ENCODE measurements at places on chromosomes 2 and 18.
A peak's percentile ranks its signal among the peaks of the same experiment; 100 is the strongest.

- DNase-seq: no peak
These were observed 265.5 kb downstream of the CYRIA start for GRCh38 chr2:16400127-16400623.

DNA sequence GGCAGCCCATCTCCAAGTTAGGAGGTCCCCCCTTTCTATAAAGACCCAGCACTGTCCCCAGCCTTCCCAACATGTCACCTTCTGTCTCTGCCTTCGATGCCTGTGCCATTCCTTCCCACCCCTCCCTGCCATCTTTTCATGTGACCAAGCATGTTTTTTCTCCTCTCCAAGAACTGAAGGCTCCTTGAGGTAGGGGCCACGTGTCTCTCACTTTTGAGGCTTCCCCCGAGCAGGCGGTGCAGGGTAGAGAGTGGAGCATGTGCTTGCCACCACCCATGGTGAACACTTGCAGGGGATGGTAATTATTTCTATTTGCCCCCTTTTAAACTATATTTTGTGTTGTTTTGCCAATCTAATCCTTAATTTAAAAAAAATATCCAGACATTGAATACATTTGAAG is 168.4 kb downstream of the ACKR3 start:
- DNase-seq: no peak

GRCh38 chr2:160742667-160743066 is 249.1 kb upstream of the RBMS1 start:
- no peak for DNase-seq

DNA sequence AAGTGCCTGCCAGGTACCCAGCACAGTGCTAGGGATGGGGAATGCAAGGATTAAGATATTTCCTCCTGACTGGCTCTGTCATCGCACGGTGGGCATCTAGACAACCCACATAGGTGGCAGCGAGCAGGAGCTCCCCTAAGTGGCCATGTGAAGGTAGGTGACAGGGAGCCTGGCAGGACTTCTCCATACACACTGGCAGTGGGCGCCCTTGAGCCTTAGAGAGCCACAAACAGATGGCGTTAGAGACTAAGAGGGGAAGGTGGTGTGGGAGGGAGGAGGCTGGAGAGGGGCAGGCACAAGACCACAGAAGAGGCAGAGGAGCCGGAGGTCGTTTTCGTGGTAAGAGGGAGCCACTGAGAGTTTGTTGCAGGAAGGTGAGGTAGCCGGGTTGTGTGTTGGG is 15.2 kb downstream of the PRELID3A start:
- DNase-seq: no peak

GRCh38 chr18:47389210-47389609 is 137.8 kb upstream of the SKOR2 start:
- DNase-seq: no peak

GRCh38 chr18:37741032-37741623 is 175.5 kb upstream of the CELF4 start:
- no peak for DNase-seq

GRCh38 chr2:187912950-187913349 is 358.7 kb upstream of the TFPI start:
- DNase-seq: no peak

DNA sequence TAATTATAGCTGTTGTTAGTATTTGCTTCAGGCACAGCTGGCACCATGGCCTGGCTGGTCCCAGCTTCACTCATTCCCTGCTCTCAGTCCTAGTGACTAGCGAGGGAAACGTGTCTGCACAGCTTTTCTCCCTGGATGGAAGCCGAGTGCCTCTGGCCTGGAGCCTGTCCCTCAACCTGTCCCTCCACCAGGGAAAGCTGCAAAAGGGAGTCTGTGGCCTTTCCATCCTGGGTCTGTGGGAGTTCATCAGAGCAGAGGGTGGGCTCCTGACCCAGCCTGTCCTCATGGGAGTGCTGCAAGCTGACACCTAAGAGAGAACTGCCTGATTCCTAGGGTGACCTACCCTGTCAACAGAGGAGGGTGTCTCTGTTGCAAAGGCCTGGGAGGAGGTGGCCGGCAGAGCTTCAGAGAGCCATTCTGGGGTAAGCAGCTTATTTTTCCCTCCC is 118.3 kb downstream of the CAPN13 start:
- DNase-seq: no peak

DNA sequence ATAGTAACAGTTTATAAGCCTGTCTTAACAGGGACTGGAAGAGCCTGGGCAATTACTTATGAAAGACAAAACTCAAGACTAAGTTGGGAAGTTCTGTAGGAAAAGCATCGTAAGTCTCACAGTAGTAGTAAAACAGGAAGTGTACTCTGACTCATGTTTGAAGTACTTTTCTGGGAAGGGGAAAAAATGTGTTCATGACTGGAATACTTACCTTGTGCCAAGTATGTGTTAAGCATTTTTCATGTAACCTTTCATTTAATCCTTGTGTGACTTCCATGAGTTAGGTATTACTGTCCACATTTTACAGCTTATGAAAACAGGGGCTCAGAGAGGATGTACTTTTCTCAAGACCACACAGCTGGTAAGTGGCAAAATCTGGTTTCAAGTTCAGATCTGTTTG is 13.7 kb upstream of the SKOR2 start:
- DNase-seq: no peak

DNA sequence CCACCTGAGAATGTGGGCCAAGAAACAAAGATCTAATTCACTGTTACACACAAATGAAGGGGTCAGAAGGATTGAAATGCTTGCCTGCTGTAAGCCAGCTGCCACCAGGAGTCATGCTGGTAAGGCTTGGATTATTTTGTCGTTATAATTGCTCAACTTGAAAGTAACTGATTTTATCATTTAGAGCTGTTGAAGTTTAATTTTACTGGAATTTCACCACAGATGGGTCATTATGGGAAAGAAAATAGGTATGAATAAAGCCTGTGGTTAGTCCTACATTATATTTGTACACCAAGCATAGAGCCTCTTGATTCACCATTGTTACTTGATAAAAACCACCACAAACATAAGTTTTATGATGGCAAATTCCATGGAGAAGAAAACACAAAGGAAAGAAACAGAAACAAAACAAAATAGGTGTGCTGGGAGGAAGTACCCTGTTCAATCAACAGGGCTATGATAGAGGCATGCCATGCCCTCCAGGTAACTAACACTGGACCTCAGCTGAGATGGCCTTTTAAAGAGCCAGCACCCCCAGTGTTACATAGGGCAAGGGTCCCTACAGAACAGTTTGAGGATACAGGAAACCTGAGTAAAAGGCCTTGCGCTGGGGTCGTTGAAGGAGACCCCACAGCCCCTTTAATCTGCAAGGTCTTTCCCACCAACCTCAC is 3.0 kb downstream of the CLEC4F start:
- no peak for DNase-seq

DNA sequence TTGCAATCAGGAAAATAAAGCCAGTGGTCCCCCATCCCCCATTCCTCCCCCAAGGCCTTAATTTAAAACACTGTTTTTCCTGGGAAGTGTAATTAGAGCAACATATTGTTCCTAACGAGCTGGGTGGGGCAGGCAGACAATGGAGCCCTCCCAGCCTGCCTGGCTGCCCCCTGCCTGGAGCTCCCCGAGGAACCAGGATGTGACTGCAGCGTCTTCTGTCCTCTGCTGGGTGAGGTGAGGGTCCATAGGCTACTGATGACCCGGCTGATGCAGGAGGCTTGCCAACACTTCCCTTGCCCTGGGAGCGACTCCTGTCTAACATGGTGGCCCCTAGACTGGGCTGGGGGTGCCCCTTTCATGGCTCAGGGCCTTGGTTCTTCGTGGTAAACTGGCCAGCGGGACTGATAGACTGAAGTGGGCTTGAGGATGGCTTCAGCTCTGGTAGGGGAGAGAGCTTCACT is 152.4 kb downstream of the DYSF start:
- DNase-seq: no peak

- DNase-seq: no peak
These were observed 35.9 kb upstream of the TBC1D8 start for GRCh38 chr2:101187131-101187530.

- DNase-seq: no peak
These were observed 49.2 kb downstream of the CYB5A start for GRCh38 chr18:74242438-74243096.

DNA sequence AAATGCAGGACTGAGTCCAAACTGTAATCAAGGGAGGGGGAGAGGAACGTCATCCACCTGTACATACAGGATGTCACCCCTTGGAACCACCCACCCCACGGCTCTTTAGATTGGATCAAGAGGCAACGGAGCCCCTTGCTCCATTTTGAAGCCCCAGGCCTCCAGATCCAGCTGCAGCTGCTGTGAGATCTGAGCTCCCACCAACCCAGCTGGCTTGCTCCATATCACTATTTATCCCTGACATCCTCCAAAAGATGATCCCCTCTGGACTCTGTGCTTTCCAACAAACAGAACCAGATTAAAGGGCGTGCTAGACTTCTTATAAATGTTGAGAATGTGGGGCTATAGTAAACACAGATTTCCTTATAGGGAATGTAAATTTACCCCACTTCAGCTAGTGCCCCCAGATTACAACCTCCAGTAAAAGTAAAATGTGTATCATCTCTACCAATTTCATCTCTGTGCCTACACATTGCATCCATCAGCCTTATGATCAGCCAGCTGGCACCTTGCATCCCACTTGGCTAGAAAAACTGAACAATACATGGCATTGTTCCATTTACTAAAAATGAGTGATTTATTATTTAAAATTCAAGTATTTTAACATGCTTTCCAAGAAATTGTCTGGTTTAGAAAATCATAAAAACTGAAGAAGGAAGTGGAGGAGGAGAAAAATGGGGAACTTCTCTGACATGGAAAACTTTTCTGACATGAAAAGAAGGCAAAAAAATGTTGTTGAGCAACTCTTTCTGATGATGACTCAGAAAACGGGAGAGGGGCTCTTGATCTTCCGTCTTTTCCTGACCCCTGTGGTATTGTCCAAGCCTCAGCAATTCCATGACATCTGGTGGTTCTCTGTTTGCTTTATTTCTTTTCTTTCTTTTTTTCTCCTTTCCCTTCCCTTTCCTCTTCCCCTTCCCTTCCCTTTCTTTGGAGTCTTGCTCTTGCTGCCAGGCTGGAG is 262.6 kb upstream of the THUMPD2 start:
- DNase-seq: no peak

GRCh38 chr18:3579701-3580100 is 129.7 kb downstream of the TGIF1 start:
- no peak for DNase-seq

- no peak for DNase-seq
These were observed 132.9 kb downstream of the NR4A2 start for GRCh38 chr2:156199588-156199987.

DNA sequence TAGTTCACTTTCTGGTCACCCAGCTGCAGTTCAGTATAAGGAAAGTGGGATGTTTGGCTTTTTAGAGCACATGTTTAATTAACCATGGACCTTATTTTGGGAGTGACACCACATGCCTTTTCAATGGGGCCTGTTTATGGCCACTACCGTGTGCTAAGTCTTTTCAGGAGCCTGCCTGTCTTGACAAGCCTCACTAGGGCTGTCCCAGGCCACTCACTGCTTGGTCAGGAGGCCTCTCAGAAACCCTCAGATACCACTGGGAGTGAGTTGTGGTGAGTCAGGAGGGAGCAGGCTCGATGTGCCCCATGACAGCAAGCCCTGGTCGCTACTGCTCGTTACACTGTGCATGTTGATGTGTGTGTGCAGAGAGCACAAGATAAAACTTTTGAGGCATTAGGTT is 123.0 kb downstream of the MAP4K4 start:
- peak; percentile 50 for DNase-seq

- no peak for DNase-seq
These were observed 3.2 kb downstream of the CFLAR start for GRCh38 chr2:201118961-201119854.

DNA sequence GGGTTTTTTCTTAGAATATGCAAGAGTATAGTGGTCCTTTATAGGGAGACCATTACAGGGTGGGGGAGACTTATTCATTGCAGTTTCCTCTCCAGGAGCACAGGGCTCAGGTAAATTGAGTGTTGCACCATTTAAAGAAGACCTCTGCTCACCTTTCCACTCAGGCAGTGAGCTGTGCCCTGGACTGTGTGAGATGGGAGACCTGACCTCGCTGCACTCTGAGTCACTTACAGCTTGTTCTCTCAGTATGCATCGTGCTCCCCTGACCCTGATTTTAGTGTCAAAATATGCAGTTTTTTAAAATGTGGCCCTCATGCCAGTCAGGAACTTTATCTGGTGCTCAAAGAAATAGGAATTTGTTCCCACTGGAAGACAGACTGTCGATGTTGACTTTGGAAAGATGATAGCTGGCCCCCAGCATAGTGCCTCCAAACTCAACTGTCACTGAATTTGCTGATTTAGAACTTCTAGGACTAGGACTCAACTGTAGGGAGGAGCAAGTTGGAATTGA is 146.7 kb upstream of the EPAS1 start:
- DNase-seq: no peak

DNA sequence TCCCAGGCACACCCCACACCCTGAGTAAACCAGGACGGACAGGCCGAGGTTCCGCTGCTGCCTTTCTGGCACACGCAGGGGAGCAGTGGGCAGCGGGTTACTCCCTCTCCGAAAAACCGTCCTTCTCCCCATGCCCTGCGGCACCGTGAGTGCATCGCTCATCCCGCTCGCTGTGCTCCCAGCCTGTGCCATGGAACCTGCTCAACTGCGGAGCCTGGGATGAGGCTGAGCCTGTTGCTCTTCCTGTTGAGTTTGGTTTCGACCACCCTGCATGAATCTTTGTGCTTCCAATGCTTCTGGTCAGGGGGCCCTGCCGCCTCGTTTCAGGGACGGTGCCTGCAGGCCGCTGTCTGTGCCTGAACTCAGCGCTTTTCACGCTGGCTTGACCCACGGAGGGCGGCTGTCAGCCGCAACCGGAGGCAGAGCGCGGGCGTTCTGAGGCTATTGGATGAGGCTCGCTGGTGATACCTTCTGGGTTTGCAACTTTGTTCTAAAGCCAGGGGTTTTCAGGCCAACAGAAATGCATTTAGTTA is 106.7 kb downstream of the MBP start:
- DNase-seq: no peak

- no peak for DNase-seq
These were observed 86.4 kb upstream of the LPIN2 start for GRCh38 chr18:3099327-3099726.

DNA sequence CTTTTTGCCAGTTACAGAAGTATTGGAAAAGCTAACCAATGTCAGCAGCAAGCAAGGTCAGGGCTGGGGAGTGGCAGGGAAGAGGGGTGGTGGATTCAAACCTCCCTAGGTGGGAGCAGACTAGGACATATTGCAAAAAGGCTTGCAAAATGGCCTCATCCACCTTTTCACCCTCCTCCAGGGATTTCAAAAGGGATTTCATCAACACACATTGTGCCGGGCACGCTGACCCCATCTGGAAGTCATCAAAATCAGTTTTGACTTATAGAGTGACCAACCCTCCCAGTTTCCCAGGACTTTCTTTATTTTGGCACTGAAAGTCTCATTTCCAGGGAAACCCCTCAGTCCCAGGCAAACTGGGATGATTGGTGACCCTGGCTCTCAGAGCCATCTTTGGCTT is 94.7 kb downstream of the BIN1 start:
- DNase-seq: no peak

DNA sequence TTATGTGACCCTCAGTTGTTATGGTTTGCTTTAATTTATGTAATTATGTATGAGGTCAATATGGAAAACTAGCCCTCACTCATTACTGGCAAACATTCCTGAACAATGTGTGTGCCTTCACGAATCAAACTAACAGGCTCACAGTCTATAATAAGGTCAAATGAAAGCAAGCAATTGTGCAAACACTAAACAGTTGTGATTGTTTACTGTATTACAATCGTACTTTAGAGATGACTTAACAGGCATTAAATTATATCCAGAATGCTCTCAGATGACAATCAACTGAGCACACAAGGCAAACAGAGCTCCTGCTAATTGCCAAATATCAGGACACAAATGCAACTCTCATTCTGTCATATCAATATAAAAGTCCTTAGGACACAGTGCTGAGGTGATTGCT is 29.5 kb downstream of the COL5A2 start:
- DNase-seq: no peak

Data from stimulated activated CD8-positive, alpha-beta memory T cell treated with anti-CD3 and anti-CD28 coated beads, Interleukin-4, amount 100 ng/mL, for 48 hours (primary cell).